ENCODE measurements at places on chromosomes 3 and 15.

- peak; percentile 51 for DNase-seq
These were observed 97.2 kb upstream of the TMCO5A start for GRCh38 chr15:37837276-37837675.

DNA sequence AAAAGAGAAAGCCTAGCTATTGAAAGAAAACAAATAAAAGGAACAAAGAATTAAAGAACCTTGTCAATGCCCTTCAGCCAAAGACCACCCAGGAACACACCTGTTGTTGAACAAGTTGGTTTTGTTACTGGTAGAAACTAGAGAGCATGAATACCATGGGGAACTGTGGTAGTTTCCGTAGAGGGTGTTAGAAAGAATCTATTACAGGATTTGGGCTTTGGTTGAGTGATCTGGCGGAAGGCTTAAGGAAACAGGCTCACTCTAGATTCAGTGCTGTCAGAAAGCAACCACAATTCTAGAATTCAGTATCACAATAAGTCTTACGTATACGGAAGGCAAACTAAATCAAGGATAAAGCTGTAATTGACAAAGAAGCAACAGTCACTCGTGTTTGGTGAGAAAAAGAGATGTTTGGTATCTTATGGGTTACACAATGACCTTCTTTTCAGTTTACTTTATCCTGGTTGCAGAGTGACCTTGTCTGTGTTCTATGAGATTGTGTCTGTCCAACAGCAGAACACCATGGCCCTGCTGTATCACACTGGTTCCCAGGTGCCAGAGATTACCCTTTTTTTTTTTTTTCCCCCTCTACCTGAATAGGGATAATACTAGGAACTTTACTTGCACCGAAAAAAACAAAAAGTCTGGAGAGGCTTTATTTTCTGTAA is 265.9 kb downstream of the SHQ1 start:
- DNase-seq, result no peak

DNA sequence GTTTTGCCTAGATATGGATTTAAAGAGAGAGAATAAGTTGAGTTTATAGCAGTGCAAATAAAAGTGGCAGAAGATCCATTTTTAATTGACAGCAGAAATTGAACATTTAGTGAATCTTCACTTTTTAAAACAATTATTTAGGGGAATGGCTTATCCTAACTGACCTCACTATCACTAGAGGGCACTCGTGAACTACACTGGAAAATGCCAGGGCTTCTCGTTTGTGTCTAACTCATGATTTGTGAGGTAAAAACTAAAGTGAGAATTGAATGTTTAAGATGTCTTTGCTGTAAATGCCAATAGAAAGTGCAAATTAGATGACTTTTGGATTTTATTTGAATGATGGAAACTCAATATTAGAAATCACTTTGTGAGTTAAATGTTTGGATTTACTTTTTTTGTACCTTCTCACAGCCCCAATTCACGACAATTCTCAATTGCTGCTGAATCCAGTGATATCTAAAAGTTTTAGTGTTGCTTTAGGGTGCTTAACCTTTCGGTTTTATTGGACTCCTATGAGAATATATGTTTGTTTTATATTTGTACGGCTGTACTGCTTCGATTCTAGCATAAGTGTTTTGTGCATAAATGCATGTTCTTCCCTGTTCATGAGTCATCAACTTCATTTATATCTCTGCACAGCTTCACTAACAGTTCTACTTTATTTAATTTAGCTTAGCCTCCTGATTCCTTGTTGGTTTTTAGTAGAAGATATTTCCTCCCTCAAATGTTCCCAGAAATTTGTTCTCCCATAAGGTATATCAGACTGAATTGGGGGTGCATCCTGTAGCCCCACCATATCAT is 462.1 kb downstream of the MFSD1 start:
- DNase-seq, result peak; percentile 55

GRCh38 chr3:193744822-193745684 is 152.0 kb downstream of the OPA1 start:
- no peak for DNase-seq

DNA sequence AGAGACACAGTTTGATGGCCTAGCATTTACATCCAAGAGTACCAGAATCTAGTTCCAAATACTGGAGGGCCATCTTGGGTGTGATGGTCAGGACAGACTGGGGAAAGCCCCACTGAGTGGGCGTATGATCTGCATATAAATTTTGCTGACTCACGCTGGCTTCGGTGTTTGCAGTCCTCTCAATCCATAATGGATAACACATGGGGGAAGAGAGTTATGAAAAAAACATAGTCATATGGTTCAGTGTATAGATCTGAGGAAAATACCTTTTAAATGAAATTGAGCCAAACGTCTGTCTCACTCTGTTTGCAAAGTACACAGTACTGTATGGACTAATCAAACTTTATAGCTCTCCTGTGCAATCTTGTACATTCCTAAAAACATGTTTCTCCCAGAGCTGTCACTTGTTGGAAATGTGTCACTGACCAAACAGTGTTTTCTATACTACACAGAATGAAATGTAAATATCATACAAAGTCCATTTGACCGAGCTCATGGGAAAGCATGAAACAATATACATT is 125.3 kb upstream of the THBS1 start:
- DNase-seq, result peak; percentile 89

DNA sequence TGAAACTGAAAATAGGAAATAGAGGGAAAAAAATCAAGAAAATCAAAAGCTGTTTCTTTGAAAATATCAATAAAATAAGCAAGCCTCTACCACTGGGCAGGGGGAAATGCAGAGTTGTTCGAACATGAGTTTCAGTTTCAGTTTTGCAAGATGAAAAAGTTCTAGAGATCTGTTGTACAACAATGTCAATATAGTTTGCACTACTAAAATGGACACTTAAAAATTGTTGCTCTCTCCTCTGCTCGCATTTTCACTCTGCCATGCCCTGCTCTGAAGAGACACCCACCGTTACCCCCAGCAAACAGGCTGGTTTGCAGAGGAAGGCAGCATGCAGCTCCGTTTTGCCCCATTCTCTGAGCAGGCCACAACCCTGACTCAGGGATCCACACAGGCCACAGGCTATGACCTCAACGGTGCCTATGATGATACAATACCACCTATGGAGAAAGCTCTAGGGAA is 64.5 kb downstream of the ZNF148 start:
- no peak for DNase-seq

- no peak for DNase-seq
These were observed 51.5 kb downstream of the PRKAR2A start for GRCh38 chr3:48795997-48796732.

- no peak for DNase-seq
These were observed 72.3 kb downstream of the LMLN start for GRCh38 chr3:198032039-198032936.

DNA sequence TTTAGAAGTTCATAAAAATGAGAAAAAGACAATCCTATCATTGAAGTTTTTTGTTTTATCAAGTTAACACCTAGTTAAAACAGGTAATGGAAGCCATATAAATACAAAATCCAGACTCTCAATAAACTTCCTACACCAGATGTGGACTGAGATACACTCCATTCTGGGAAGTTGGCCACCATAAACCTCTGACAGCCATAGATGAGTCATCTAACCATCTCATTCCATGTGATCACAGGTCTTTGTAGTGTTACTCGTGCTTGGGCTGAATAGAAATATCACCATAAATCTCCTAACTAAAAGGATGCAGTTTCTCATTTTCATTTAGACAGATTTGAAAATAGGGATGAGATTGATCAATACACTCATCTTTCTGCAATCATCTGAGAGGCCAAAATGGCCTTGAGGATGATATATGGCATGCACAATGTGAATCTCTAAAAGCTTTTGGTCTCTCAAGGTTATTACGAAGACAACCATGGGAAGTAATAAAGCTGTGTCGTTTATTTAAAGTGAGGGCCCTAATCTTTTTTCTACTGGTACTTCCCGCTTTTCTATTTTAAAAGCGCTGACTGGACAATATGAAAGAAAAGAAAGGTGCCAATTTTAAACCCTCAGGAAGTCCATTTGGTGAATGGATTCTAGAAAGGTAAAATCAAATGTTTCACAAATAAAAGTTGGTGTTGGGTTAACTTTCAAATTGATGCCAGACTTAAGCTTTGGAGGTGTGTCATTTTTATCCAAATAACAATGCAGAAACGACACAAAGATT is 155.5 kb downstream of the POLR2M start:
- DNase-seq, result peak; percentile 80

- no peak for DNase-seq
These were observed 982.2 kb upstream of the SEMA6D start for GRCh38 chr15:46735115-46735514.

DNA sequence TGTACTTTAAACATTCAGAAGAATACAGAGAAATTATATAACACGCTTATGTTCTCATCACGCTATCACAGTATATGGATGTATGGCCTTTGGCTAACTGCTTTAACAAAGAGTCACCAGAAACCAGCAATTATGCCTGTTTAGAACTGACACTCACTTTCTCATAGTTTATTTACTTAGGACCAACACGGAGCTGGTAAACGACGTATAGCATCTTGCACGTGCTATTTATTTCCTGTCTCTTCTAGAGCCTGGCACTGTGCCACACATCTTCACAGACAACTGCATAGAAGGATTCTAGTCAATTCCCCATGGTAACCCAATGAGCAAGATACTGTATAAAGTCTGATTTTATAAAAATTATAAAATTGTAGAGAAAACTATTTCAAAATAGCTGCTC is 43.6 kb downstream of the TBC1D2B start:
- DNase-seq, result peak; percentile 45

- DNase-seq, result no peak
These were observed 22.6 kb downstream of the STARD5 start for GRCh38 chr15:81301385-81301784.

- peak; percentile 38 for DNase-seq
These were observed 81.8 kb upstream of the THBS1 start for GRCh38 chr15:39499042-39499441.

- DNase-seq, result no peak
These were observed 28.0 kb downstream of the TIPARP start for GRCh38 chr3:156702367-156702766.

DNA sequence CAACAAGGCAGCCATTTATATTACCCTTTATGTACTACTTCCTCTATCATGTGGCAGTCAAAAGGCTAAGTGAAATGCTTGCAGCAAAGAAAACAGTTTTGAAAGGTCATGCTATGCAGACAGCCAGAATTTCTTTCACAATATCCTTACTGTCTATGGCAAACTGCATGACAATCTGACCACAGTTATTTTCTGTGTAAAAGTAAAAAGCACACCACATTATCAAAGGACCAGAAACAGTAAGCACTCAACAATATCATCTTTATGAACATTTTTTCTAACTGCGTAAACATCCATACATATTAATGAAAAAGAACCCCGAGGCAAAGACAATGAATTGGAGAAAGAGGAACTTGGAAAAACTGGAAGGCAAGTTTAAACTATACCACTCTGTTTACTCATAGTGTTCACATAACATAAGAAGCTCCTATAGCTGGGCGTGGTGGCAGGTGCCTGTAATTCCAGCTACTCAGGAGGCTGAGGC is 47.9 kb downstream of the PIK3CB start:
- DNase-seq, result peak; percentile 45

DNA sequence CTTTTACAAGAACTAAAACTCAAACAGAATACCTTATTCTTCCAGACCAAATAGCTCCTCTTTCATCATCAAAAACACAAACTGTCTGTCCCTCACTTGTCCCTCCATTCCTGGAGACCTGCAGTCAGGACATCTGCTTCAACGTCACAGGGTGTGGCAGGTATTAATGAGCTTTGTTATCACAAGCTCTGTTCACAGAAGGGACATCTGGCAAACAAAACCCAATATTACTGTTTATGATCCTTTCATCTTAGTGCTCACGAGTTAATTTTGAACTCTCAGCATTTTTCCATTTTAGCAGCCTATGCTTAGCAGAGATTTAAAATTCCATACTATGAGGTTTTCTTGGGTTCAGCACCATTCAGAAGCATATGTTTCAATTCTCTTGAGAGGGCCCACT is 32.9 kb downstream of the AP3S2 start:
- no peak for DNase-seq

DNA sequence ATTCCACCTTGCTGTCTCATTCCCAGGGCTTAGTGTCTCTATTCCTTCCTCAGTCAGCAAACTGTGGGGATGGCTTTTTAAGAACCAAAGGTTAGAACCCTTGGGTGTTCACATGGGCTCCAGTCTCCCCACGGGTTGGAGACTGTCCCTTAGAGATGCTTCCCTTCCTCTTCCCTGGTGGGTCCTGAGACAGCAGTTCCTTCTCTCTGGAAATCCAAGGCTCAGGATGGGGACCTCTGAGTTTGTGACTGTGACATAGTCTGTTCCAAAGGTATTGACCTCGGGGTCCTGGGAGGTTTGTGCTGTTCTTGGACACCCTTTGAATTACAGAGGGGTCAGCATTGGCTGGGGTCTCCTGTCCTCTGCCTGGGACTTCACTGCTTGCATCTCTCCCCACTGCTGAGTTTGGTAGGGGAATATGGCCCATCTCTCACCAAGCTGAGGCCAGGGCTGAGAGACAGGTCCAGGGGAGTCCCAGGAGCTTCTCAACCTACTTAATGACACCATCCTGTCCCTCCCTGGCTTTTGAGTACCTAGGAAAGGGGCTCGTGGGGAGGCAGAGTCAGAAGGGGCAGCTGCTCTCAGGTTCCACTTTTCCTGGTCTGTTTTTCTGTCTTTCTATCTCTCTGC is 1.5 kb downstream of the GRM2 start:
- no peak for DNase-seq

- peak; percentile 100 for DNase-seq
These were observed 554 bp upstream of the GSK3B start for GRCh38 chr3:120094776-120095225.

DNA sequence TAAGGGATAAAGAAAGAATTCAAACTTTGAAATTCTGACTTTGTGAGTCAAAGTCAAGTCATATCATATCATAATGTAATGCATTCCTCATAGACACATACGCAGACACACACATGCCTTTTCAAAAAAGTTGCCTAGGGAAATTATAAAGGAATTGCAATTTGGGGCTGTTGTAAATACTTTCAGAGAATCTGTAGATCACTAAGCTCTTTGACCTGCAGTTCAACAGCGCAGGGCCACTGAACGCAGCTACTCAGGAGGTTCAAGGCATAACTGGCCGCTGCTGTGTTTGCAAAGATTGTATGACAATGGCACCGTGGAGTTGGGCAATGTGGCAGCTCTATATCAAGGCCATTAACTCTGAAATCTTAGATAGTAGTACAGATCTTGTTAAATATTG is 188.4 kb upstream of the THRB start:
- DNase-seq, result peak; percentile 76

GRCh38 chr3:102512734-102513504 is 78.1 kb downstream of the ZPLD1 start:
- no peak for DNase-seq

DNA sequence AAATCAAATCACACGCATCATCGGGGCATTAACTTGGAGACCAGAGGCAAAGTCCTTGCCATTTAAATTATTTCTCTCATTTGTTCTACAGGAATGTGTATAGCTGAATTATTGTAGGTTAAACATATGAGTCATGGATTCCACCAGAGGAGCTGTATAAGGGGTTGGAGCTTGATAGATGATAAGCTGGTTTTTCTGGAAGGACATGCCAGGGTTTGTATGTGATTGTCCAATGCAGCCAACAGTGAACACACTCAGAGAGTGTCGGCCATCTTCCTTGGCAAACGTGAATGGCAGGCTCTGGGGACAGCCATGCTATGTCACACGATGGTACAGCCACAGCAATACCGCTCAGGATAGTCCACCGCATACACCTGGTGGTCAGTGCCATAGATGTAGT is 25.1 kb downstream of the SSUH2 start:
- peak; percentile 71 for DNase-seq
